ENCODE measurements at places on chromosomes 3 and 15.

- no peak for DNase-seq
Measured at GRCh38 chr15:101446518-101447167, 42.9 kb downstream of the PCSK6 start.

GRCh38 chr15:38253351-38253781 lies 730 bp downstream of the SPRED1 start:
- no peak for DNase-seq

DNA sequence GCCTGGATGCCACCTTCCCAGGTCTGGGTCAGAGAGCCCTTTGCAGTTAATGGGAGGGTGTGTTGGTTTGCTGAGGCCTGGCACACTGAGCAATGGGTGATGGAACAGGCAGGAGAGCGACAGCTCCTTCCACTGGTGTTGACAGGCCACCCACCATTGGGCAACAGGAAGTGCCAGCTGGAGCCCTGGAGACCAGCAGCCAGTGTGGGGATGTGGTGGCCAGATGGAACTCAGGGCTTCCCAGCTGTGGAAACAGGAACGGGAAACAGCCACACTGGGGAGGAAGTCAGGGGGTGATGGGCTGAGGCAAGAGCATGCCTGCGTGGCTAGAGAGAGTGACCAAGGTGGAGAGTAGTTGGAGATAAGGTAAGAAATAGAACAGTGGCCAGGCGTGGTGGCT lies 9.3 kb downstream of the PSTPIP1 start:
- no peak for DNase-seq

DNA sequence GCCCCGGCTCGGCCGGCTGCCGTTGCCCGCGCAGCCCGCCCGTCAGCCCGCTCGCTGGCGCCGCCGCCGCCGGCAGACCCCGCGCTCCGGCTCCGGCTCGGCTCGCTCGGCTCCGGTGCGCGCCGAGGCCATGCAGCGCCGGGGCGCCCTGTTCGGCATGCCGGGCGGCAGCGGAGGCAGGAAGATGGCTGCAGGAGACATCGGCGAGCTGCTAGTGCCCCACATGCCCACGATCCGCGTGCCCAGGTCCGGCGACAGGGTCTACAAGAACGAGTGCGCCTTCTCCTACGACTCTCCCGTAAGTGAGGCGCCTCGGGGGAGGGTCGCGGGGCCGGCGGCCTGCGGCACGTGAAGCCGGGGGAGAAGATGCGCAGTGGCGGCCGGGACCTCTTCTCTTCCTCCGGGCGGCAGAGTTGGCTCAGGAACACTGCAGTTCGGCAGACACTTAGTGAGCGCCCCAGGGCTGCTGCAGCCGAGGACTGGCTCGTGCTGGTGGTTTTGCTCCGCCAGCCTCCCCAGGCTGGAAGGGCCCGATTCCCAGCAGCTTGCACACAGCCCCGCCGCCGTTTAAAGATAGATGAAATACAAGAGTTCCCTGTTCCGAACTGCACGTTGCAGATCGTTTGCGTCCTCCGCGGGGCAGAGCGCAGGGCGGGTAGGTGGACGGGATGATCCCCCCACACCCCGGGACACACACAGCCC lies 407 bp downstream of the USP13 start:
- DNase-seq: peak; percentile 63

DNA sequence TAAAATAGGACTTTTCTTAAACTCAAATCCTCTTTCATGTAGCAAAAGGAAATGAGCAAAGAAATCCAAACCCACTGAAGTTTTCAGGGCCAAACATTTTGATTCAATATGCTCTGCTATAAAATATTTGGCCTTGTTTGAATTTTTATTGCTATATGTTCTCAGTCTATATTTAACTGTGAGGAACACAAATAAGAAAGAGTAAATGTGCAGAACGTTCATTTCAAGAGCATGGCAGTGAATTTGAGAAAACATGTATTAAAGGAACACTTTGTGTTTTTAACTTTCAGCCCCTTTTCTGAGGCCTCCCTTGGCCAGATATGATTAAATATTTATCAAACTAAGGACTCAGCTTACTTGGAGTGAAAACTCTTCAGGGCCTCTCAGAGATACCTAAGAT lies 124.7 kb upstream of the CCNL1 start:
- DNase-seq: no peak

DNA sequence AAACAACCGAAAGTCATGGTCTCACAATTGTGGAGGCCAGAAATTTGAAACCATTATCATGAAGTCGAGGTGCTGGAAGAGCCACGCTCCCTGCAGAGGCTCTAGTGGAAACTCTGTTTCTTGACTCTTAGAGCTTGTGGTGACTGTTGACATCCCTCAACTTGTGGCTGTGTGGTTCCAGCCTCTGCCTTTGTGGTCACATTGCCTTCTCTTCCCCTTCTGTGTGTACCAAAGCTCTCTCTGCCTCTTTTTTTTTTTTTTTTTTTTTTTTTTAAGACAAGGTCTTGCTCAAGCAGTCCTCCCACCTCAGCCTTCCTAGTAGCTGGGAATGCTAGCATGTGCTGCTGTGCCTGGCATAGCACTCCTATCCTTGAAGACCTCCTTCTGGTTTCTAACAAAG lies 48.7 kb upstream of the CRTC3 start:
- DNase-seq: no peak

- DNase-seq: peak; percentile 32
Measured at GRCh38 chr3:71784914-71785531, at the start of gene PROK2. Gene PROK2, minus strand, starts transcription at chr3:71785148. Its CDS starts 96 bp downstream, at chr3:71785052.

Measured in activated CD4-positive, CD25-positive, alpha-beta regulatory T cell treated with anti-CD3 and anti-CD28 coated beads, Interleukin-2, amount 50 U/mL, for 72 hours (primary cell).